Nucleus accumbens (tissue), 56 donors: ENCODE measurements at places on chromosomes 2 and 18.

DNA sequence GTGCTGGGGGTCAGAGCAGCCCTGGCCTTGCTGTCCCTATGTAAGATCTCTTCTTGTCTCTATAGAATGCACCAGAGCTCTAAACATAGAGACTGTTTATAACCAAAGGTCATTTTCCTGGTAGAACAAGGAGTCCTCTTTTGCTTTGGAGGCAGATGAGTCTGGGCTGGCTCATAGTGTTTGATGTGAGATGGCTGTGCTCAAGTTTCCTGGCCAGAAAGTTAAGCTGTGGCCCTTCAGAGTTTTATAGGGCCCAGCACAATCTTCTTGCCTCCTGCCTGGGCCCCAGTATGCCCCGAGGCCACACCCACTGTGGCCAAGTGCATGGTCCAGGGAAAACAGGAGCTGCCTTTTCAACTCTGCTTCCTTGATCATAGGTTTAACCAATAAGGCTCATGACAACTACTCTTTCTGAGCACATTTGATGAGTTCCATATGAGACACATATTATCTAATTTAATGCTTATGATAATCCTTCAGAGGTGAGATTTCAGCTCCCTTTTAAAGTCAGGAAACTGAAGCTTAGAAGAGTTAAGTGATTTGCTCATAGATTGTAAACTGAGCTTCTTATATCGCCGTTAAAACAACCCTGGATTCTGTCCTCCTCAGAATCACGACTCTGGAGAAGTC lies 66.3 kb downstream of the MYCN start:
- DNase-seq, result no peak

- DNase-seq, result no peak
Measured at GRCh38 chr2:240988146-240988545, 10.3 kb upstream of the SNED1 start.

DNA sequence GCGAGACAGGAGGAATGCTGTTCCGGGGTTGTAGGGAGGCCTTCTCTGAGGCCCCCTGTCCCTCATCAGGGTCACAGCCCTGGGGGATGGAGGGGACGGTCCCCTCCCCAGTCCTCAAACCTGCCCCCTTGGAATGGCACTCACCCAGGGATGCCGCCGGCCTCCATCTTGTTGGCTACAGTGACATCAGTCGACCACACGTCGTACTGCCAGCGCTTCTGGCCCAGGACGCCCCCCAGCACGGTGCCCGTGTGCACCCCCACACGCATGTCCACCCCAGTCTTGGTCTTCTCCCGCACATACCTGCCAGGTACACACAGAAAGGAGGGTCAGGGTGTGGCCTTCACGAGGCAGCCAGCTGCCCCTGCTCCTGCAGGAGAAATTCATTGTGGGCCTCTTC lies 46.5 kb downstream of the CENPO start:
- no peak for DNase-seq

GRCh38 chr18:1777843-1778242 lies 793.5 kb downstream of the METTL4 start:
- DNase-seq, result no peak

DNA sequence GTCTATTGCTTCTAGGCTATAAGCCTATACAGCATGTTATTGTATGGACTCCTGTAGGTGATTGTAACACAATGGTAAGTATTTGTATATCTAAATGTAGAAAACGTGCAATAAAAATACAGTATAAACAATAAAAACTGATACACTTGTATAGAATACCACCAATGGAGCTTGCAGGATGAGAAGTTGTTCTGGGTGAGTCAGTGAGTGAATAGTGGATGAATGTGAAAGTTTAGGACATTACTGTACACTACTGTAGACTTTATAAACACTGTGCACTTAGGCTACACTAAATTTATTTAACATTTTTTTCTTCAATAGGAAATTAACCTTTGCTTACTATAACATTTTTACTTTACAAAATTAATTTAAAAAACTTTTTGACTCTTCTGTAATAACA lies 679.2 kb upstream of the ZNF804A start:
- no peak for DNase-seq
